ENCODE measurements at places on chromosomes 7 and 10.

DNA sequence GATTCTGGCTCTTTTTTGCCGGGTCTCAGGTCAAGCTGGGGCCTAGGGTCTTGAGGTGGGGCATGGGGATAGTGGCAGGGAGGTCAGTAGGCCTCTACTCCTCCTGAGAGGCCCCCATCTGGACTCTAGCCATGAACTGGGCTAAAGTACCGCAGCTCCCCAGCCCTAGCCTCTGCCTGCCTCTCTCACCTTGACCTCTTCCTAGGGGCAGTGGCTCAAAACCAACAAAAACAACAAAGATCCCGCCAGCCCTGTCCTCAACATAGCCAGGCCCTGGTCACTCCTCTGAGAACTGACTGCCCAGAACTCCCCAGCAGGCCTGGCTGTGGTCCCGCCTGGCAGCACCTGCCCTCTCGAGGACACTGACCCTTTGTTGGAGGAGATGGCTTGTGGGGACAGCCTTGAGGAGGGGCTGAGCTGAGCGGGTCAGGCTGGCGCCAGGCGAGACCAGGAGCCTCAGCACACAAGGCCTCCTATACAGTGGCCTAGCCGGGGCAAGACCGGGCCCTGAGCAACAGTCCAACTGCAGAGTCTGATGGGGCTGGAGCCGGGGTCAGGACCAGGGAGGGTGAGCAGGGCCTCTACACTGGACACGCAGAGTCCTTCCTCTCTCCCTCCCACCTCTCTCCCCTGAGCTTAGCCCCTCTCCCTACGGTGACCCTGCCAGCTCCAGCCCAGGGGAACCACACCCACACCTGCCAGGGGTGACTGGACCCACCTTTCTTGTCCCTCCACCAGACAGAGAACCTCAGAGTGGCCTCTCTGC is 11.6 kb upstream of the PPIF start:
- no peak for DNase-seq

DNA sequence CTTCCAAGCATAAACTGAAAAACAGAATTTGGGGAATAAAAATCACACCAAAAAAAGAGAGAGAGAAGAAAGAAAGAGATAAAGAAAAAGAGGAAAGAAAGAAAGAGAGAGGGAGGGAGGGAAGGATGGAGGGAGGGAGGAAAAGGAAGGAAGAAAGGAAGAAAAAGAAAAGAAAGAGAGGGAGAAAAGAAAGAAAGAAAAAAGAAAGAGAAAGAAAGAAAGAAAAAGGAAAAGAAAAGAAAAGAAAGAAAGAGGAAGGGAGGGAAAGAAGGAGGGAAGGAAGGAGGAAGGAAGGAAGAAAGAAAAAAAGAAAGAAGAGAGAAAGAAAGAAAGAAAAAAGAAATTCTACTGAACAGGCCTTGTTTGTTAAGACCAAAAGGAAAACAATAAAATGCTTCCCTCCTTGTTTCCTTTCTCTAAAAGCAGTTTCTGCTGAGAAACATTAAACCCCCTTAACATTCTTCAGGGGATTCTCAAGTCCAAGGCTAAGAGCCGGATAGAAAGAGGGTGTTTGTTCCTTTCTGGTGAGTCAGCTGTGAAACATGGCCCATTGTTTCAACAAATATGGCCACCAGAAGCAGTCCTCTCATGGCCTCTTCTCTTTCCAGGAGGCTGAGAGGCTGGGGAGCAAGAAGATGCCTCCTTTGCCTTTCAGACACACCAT is 46.9 kb upstream of the GPAM start:
- no peak for DNase-seq

DNA sequence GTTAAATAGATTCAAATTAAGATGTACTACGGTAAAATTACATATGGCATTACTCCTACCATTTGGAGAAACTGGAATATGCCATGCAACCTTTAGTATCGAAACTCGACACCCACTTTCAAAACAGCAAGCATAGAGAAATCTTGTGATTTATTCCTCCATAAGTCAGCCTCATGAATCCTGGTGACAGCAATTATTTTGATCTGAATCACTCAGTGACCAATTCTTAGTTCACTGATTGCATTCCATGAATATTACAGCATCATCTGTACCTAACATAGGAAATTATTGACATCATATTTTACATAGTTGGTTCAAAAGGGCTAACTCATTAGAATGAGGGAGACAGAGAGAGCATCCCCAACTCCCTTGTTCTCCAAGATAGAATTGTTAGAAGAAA is 89.6 kb downstream of the CACNB2 start:
- no peak for DNase-seq

- no peak for DNase-seq
Observed at GRCh38 chr7:74418538-74418937, 35.2 kb upstream of the GTF2IRD1 start.

DNA sequence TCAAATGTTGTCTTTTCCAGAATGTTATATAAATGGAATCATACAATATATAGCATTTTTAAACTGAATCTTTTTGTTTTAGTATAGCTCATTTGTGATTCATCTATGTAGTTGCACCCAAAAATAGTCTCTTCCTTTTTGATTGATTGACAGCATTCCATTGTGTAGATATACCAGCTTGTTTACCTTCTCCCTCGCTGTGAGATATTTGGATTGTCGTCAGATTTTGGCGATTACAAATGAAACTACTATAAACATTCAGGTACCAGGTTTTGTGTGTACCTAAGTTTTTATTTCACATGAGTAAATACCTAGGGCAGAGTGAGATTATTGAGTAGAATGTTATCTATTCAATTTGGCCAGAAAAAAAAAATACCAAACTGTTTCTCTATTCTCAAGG is 584.7 kb upstream of the SORCS1 start:
- DNase-seq, result no peak

DNA sequence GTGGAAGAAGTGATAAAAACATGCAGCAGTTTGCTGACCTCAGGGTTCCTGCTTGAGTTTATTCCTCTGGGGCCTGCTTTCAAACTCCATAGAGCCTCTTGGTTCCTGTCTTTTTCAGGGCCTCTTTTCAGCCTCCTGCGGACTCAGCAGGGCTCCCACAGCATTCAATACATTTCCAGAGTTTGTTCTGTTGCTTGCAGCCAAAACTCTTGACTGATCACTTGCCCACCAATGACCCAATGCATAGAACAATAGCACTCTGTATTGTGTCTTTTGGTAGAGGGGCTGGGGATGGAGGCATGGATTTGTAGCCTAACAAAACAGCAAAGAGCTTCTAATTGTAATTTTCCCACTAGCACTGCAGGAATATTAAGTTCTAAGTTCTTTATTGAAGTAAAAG is 50.8 kb upstream of the CREB5 start:
- no peak for DNase-seq

DNA sequence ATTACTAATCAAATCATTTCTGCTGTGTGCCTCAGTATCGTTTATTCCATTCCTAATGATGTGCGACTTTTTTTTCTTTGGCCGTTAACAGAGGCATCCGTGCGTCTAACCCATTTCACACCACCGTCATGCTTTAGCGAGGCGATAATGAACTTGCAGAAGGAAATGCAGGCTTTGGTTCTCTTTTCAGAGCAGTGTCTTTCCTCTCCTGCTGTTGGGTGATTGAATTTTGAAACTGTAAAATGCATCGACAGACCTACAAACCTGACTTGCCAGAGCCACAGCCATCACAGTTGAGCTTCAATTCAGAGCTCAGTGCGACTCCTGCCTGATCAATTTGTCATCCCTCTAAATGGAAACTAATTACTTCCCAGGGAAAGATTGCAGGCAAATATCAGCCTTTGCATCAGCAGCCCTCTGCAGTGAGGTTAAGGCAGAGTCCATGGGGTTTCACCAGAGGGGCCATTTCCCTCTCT is 486.0 kb upstream of the GALNT17 start:
- no peak for DNase-seq

- DNase-seq, result no peak
Observed at GRCh38 chr7:6181136-6181535, 91.3 kb downstream of the CYTH3 start.

DNA sequence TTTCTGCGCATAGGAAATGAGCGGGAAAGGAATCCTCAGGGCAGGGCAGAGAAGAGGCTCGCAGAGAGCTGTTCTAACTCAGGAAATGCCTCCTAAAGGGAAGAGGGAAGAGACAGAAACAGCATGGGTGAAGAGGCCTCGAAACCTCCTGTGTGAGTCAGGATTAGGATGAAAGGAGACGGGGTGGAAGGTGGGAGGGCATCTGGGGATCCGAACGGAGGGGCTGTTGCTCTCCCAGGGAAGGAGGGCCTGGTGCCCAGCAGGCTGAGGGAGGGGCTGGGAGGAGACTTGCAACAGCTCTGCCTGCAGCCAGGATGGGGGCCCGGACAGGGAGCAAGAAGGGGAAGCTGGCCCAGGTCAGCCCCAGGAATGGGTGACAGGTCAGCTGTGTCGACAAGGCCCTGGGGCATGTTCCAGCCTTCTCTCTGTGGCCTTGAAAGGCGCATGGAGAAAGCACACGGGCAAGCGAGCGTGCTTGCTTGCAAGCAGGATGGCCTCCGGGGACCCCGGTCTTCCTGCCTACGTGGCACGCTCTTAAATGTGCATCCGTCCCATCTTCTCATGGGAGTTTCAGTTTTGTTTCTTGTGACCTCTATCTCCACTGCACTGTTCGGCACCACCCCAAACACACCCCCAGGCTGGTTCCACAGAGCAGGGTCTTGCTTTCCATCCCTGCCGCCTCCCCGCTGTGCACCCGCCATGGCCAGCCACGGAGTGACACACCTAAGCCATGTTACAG is 63.5 kb downstream of the HIPK2 start:
- DNase-seq, result no peak

DNA sequence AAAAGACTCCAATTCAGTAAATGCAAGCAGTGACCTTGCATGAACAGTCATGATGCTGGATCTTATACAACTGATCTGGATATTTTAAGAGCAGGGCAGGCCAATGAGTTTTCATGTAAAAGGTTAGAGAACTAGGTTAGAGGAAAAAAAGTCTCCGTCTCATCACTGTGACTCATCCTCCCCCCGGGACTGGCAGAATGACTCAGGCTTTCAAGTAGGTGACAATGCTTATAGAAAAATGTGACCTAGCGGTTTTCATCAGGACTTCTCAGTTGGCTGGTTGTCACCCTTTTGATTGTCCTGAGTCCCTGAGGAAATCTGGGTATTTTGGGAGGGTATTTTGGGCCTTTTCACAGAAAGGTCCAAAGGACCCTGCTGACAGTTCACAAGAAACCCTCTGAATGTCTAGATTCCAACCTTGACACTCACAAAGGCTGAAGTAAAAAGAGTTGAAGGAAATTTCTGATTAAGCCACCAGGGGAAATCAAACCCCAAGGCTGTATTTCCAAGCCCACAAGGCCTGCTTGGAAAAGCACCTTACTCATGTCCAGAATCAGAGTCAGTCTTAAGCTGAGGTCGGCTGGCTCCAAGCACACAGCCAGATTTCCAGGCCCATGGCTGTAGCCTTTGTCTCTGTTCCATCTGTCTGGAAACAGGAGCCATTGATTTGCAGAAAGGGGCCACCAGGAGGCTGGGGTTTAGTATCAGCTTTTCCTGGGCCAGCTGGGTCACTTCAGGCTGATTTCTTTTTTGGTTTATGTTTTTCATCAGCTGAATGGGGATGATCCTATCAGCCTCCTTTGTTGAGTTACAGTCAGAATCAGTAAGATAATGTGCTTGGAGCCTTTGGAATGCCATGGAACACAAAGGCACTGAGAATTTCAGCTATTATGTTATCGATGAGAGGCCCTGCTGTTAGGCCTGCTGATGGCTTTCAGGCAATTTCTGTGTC is 226.4 kb upstream of the HABP2 start:
- no peak for DNase-seq

DNA sequence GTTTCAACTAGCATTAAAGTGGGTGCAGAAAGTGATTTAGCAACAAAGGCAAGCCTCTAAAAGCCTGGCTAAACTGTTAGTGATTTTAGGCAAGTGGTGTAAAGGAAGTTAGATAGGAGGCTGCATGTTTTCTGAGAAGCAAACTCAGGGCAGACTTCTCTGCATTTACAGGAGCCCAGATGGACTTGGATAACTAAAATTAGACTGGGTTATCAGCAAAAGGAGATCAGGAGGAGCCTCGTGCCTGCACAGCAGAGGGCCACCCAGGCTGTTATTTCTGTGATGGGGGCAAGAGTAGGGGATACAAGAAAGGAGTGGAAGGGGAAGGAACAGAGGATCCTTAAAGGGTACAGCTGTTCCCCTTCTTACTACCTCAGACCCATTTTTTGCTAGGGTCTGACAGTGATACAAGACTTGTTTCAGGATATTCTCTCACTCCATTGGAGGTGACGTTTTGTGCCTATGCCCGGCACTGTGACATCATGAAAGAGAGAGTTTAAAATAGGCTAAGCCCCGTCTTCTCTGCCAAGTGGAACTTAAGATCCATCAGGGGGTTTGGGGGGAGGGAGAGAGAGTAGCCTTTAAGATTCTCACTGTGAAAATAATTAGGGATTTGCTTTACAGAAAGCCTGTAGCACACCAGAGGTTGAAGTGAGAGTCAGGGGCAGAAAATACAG is 49.6 kb upstream of the PDCD4 start:
- DNase-seq, result no peak

DNA sequence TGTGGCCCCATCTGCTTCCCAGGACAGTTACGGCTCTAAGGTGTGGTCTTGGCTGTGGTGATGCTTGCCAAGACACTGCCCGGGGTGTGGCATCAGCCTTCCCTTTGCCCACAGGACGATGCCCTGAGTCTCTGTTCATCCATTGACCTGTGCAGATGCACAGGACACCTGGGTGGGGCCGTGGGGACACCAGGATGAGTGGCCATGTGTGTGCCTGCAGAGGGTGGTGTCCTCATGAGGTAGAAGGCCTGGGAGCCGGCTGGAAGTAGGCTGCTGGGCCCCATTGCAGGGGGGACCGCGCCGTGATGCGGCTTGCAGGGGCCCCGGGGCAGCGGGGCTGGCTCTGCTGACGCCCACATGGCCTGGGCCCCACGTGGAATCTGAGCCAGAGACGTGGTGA is 22.4 kb upstream of the PWWP2B start:
- no peak for DNase-seq

DNA sequence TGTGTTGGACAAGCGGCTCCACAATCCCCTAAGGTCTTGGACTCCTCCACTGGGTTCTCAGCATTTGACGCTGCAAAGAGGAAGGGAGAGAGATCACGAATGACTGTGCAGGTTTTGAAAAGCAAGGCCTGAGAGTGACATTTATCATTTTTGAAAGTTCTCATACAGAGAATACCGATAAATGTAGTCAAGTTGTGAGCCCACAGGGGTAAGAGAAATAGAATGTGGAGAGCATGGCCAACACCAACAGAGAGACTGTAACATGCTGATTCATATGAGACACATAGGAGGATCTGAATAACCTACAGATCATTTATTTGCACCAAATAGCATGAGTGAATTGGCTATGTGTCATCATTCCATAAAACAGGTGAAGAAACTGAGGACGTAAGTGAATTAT is 230.5 kb upstream of the MBL2 start:
- DNase-seq, result no peak
